Nucleus accumbens (tissue), 56 donors: ENCODE measurements at places on chromosomes 2 and 18.

- DNase-seq: no peak
Measured at GRCh38 chr18:50949185-50949584, 18.7 kb upstream of the ELAC1 start.

DNA sequence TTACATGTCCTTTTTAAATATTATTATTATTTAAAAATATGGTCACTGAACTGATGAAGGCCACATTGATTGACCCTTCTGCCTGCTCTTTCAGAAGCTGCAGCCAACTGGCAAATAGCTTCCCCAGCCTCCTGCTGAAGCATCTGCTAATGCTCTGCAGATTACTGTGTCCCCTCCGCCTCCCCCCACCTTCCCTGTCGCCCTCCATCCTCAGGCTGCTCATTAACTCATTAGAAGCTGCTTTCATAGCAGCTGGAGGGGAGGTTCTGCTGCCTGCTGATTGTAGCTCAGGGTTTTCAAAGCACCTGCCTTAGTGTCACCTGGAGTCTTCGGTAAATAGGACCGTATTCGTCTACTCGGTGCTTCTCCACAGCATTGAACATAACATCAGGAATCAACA lies 24.8 kb upstream of the LMAN1 start:
- no peak for DNase-seq

DNA sequence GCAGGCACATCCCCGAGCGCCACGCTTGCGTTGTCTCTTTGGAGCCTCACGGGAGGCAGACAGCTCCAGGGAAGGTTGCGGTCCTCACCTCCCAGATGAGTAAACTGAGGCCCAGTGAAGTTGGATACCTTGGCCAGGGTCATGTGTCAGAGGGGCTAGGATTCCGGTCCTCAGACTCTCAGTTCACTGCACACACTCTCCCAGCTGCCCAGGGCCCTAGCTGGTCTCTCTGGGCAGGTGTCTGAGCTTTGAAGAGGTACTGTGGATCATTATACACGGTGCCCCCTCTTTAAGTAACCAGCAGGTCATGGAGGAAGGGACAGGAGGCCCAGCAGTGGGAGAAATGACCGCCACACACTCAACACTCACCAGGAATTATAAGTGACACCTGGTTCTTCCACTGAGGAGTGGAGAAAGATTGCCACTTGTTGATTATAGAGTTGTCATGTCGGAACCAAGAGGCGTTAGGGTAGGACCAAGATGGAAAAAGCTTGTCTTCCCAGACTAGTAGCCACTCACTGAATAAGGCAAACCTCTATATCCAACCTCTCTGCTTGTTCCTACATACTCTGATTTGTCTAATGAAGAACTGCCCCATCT lies 588 bp downstream of the TMEM214 start:
- no peak for DNase-seq

GRCh38 chr18:42078711-42079110 lies 123.7 kb downstream of the PIK3C3 start:
- no peak for DNase-seq

DNA sequence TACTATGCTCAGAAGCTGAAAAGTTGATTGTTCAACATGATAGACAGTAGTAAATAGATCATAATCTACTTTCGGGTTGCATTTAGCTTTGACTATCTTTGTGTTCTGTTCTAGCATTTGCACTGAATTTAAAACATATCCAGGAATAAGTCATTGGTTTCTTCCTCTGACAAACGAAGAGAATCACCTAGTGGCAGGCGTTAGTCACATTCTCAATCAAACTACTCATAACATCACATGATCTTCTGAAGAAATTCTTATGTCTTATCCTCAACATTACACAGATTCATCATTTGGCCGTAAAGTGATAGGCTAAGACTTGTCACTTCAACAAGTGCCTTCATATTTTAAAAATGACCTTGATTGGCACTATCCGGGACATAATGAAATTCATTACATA lies 63.6 kb upstream of the TTC21B start:
- DNase-seq: no peak

DNA sequence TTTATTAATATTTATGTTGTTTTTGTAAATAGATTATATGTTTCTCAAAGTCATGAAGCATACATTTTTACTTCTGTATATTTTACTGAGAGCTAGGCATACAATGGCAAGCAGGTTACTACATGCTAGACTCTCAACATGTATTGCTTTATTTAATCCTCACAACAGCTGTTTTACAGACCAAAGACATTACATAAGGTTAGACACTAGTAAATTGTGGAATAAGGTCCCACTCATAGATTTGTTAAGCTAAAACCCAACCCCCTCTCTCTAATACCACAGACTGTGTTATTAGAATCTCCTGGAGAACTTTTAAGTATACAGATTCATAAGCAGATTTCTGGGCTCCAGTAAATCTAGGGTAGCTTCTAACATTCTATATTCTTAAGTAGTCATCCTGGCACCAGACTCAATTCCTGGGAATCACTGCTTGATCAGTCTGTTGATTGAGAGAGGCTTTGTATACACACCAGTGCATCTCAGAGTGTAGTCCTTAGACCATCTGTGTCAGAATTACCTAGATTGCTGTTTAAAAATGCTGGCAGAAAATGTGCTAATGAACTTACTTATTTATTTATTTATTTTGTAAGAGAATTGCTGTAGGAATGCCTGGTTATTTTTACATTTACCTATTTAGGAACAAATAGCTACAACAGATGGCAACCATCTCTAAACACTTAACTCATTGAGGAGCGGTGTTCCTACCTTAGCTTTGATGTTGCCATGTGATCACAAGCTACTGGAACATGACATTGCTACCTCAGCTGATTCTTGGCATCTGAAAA lies 153.5 kb upstream of the CAVIN2 start:
- DNase-seq: no peak

- no peak for DNase-seq
Measured at GRCh38 chr2:231332388-231332787, 63.1 kb upstream of the B3GNT7 start.

GRCh38 chr18:44816050-44816449 lies 135.4 kb downstream of the SETBP1 start:
- no peak for DNase-seq

GRCh38 chr18:79487183-79487800 lies 91.6 kb downstream of the NFATC1 start:
- no peak for DNase-seq

DNA sequence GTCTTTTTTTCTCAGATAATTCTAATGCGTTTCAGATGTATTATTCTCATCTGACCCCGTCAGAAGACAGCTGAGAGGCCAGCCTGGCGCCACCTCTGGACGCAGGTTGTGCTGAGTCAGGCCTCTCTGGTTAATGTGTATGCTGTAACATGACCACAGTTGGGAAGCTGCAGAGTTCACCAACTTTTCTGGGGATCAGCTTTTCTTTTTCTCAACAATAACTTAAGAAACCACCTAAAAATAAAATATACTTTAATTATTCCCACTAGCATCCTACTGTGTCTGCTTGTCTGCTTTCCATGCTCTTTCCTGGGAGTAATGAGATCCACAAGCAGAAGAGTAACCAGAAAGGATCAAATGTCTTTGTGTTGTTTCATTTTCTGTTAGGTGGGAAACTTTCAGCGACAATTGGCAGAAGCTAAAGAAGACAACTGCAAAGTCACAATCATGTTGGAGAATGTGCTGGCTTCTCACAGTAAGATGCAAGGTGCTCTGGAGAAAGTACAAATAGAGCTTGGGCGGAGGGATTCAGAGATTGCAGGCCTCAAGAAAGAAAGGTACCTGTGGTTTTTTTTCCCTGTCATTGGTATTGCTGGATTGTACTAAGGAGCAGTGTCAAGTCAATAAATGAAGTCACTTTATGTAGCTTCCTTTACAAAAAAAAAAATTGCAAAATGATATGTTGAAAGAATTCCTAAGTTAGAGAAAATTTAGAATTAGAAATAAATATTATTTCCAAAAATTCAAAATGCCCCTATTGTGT lies 79.8 kb downstream of the CCDC150 start:
- DNase-seq: no peak
